Smooth muscle cell of the umbilical artery (primary cell): ENCODE measurements at places on chromosomes 6 and 20. TPM values are rescaled to one million over a fixed set of nuclear protein-coding genes. Genes with fewer than 3 reads are reported as not detected.

The MOG gene
- not detected in 2 replicates for total RNA-seq

The CCN6 gene
- total RNA-seq = not detected in 2 replicates

The NKX2-4 gene
- not detected in 2 replicates for total RNA-seq

The HUS1B gene
- 0.89 and 1.7 TPM in 2 replicates for total RNA-seq

The SLC22A23 gene
- total RNA-seq = 0.55 and 0.59 TPM in 2 replicates

The HLA-DOA gene
- total RNA-seq = not detected in 2 replicates

The RIMS1 gene
- 0.89 and 3.6 TPM in 2 replicates for total RNA-seq

The TREML2 gene
- not detected in 2 replicates for total RNA-seq

The LAMA5 gene
- 6.5 and 25.0 TPM in 2 replicates for total RNA-seq

The SLC32A1 gene
- not detected in 2 replicates for total RNA-seq

The CPNE5 gene
- 0.18 and 0.30 TPM in 2 replicates for total RNA-seq

The IL17F gene
- not detected in 2 replicates for total RNA-seq

The RNF182 gene
- 0.30 and 1.8 TPM in 2 replicates for total RNA-seq

The KCNK17 gene
- not detected in 2 replicates for total RNA-seq

The LSM14B gene
- total RNA-seq = 39.2 TPM in 2 replicates

The ZNF311 gene
- total RNA-seq = 1.1 and 1.5 TPM in 2 replicates
